CD4-positive, alpha-beta T cell treated with Interleukin-15 for 4 hours (primary cell): ENCODE measurements at places on chromosomes 13 and 19.
A peak's percentile ranks its signal among the peaks of the same experiment; 100 is the strongest.

DNA sequence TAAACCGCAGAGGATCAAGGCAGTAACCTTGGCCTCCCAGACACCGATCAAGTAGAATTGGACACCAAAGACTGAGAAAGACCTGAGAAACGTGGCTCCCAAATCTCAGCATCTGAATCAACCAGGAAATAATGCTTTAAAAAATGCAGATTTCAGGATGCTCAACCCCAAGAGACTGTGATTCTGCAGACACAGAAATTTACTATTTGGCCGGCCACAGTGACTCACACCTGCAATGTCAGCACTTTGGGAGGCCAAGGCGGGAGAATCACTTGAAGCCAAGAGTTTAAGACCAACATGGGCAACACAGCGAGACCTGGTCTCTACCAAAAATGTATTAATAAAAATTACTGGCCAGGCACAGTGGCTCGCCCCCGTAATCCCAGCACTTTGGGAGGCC, 6.2 kb downstream of the ABCC4 start:
- no peak for DNase-seq

DNA sequence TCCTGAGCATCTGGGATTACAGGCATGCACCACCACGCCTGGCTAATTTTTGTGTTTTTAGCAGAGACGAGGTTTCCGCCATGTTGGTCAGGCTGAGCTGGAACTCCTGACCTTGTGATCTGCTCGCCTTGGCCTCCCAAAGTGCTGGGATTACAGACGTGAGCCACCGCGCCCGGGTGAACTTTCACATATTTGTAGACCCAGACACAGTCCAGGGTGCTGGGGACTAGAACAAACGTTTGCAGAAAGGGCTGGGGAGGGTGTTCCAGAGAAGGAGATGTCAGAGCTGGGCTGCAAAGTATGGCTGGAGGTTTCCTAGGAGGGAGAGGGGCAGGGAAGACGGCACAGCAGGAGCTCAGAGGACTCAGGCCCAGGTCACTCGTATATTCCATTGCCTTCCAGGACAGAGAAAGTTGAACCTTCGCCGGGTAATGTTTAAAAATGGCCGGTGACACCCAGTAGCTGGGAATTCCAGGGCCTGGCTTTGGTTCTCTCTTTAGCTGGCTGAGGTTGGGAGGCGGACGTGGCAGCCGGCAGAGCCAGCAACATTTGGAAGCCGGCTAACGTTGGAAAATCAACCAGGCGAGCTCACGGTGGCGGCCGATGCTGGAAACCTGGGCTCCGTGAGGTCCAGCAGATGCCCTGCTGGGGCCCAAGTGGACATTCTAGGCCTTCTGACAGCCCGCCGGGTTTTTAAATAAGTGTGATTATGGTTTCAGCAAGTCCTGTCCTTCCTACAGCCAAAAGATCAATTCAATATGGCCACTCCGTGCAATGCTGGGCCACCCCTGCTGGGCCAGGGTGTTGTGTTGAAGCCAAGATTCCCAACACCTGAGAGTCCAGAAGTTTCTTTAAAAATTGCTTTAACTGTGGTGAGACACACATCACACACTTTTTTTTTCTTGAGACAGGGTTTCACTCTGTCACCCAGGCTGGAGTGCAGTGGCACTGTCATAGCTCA, 41.5 kb downstream of the NFIC start:
- no peak for DNase-seq

GRCh38 chr13:73062468-73062867, 3.7 kb downstream of the KLF5 start:
- no peak for DNase-seq

GRCh38 chr13:99690426-99691174, 189.3 kb downstream of the TM9SF2 start:
- DNase-seq, result no peak

- peak; percentile 10 for DNase-seq
Measured at GRCh38 chr13:26051657-26052311, at the start of gene SHISA2. TSS of gene SHISA2 (minus strand) at chr13:26052016. CDS start at chr13:26050975, 1,041 bp downstream.

DNA sequence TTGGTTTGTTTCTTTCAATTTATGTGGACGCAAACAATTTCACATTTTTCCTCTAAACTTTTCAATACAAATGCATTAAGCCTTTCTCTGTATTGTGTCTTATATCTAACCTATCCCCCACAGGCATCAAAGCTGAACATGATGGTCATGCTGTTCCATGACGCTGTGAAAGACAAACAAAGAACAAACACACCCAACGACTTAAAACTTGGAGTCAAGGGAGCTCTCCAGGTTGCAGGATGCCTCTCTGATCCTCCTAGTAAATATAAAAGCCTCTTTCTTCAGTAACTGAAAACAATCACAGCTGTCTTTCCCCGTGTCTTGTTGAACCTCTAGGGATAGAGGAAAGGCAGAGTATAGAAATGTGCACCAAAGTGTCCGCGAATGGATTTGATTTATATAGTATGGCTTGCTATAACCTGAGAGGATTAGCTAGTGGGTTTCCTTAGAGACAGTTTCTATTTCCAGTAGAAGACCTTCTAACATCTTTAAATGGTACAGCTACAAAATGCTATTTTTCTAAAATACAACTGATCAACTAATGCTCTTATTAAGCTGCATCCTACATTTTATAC, 43.1 kb downstream of the PCDH9 start:
- DNase-seq, result no peak

GRCh38 chr13:109119896-109120295, 490.5 kb downstream of the MYO16 start:
- no peak for DNase-seq

GRCh38 chr13:38334845-38335244, 14.8 kb upstream of the UFM1 start:
- no peak for DNase-seq

DNA sequence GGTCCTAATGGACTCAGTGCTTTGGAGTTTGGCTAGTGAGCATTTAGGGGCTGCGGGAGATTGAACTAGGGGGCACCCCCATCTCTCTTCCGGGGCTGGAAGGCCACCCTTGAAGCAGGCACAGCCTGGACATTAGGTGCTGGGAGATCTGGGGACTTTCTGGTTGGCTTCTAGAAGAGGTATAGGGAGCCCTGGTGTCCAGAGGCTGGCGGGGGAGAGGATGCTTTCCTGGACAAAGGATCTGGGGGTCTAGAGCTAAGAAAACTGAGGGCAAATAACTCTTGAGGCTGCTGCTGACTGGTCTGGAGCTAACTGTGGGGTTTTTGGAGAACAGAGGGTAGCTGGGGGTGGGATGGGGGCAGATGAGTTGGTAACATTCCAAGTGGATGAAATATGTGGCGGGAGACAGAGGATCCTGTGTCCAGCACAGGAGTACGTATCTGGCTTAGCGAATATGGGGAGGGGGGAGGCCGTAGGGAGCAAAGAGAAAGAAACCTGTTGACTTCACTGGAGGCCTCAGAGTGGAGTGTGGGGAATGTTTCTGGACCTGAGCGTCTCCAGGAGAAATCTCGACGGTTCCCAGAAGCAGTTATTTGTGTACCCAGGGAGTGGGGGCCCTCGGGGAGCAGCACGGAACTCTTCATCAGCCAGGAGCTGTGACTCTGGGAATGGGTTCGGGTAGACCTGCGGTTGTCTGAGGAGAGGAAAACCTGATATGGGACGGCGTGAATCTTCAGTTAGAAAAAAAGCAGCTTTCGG, 1.4 kb downstream of the HNRNPUL1 start:
- DNase-seq, result no peak
